Nasal cavity respiratory epithelium epithelial cell of viscerocranial mucosa (primary cell): ENCODE measurements at places on chromosomes 5 and 9. TPM values are rescaled to one million over a fixed set of nuclear protein-coding genes. Genes with fewer than 3 reads are reported as not detected.

The STKLD1 gene
- under 0.01 and 0.07 TPM in 2 replicates for total RNA-seq

The SPOUT1 gene
- total RNA-seq = 11.3 and 18.1 TPM in 2 replicates

The SPINK7 gene
- total RNA-seq = 1.9 and 37.3 TPM in 2 replicates

The DMGDH gene
- 3.1 and 14.0 TPM in 2 replicates for total RNA-seq

The CDX1 gene
- total RNA-seq = not detected in 2 replicates

The CCDC171 gene
- 2.3 and 3.8 TPM in 2 replicates for total RNA-seq

The SPATA31A7 gene
- not detected in 2 replicates for total RNA-seq

The PCDHA7 gene
- total RNA-seq = under 0.01 and 0.64 TPM in 2 replicates

The PCDHB12 gene
- total RNA-seq = under 0.01 and 0.28 TPM in 2 replicates

The COL23A1 gene
- under 0.01 and 1.2 TPM in 2 replicates for total RNA-seq

The SLC9A3 gene
- total RNA-seq = 1.0 and 1.6 TPM in 2 replicates

The IRX2 gene
- total RNA-seq = 1.3 and 8.5 TPM in 2 replicates

The PCDH12 gene
- 0.34 and 0.57 TPM in 2 replicates for total RNA-seq

The PAEP gene
- not detected in 2 replicates for total RNA-seq

The FREM1 gene
- under 0.01 and 0.14 TPM in 2 replicates for total RNA-seq

The CDH9 gene
- not detected in 2 replicates for total RNA-seq

The BTNL9 gene
- total RNA-seq = 0.07 TPM in 1 of 2 replicates, not detected in the other

The RASGRF2 gene
- total RNA-seq = 0.71 and 1.0 TPM in 2 replicates

The TAF11L10 gene
- not detected in 2 replicates for total RNA-seq

The MLANA gene
- not detected in 2 replicates for total RNA-seq

The LEAP2 gene
- under 0.01 and 0.28 TPM in 2 replicates for total RNA-seq

The SHOC1 gene
- total RNA-seq = under 0.01 and 0.07 TPM in 2 replicates

The SLC2A8 gene
- 12.3 and 14.7 TPM in 2 replicates for total RNA-seq

The RFESD gene
- 2.4 and 3.8 TPM in 2 replicates for total RNA-seq

The IFNK gene
- total RNA-seq = not detected in 2 replicates

The OR1L6 gene
- not detected in 2 replicates for total RNA-seq

The SLC24A2 gene
- under 0.01 TPM in 1 of 2 replicates, not detected in the other for total RNA-seq

The THBS4 gene
- 0.68 and 1.00 TPM in 2 replicates for total RNA-seq

The FAT2 gene
- total RNA-seq = 33.5 and 704 TPM in 2 replicates

The DNAI1 gene
- total RNA-seq = not detected in 2 replicates

The SH2D3C gene
- total RNA-seq = under 0.01 and 0.07 TPM in 2 replicates

The FGD3 gene
- total RNA-seq = 0.34 and 1.9 TPM in 2 replicates

The GAPT gene
- total RNA-seq = not detected in 2 replicates

The PPP2R2B gene
- under 0.01 and 0.21 TPM in 2 replicates for total RNA-seq

The DRD1 gene
- not detected in 2 replicates for total RNA-seq

The LRRC26 gene
- 2.1 TPM in 1 of 2 replicates, not detected in the other for total RNA-seq

The IQGAP2 gene
- 0.50 TPM in 1 of 2 replicates, not detected in the other for total RNA-seq

The SLC34A1 gene
- total RNA-seq = 0.14 TPM in 1 of 2 replicates, not detected in the other

The CKS2 gene
- total RNA-seq = 21.0 and 22.9 TPM in 2 replicates

The WNT8A gene
- not detected in 2 replicates for total RNA-seq

The TRIO gene
- total RNA-seq = 66.3 and 187 TPM in 2 replicates

The GHR gene
- 2.1 and 4.6 TPM in 2 replicates for total RNA-seq

The SLIT3 gene
- 1.4 and 4.8 TPM in 2 replicates for total RNA-seq

The TMEM215 gene
- total RNA-seq = not detected in 2 replicates

The COL27A1 gene
- 3.1 and 10.5 TPM in 2 replicates for total RNA-seq

The PRELID2 gene
- total RNA-seq = 8.9 and 21.4 TPM in 2 replicates

The PLPP7 gene
- under 0.01 TPM in 1 of 2 replicates, not detected in the other for total RNA-seq

The GPX8 gene
- 11.6 and 35.5 TPM in 2 replicates for total RNA-seq

The ANXA2R gene
- under 0.01 and 1.00 TPM in 2 replicates for total RNA-seq

The CER1 gene
- total RNA-seq = not detected in 2 replicates

The AK8 gene
- 0.21 and 0.34 TPM in 2 replicates for total RNA-seq

The C9orf78 gene
- total RNA-seq = 54.5 and 73.5 TPM in 2 replicates

The SPACA9 gene
- 1.4 and 2.8 TPM in 2 replicates for total RNA-seq

The DDX4 gene
- total RNA-seq = under 0.01 TPM in 1 of 2 replicates, not detected in the other

The PKD2L2 gene
- total RNA-seq = not detected in 2 replicates
